ENCODE measurements at places on chromosomes 3 and 15.

DNA sequence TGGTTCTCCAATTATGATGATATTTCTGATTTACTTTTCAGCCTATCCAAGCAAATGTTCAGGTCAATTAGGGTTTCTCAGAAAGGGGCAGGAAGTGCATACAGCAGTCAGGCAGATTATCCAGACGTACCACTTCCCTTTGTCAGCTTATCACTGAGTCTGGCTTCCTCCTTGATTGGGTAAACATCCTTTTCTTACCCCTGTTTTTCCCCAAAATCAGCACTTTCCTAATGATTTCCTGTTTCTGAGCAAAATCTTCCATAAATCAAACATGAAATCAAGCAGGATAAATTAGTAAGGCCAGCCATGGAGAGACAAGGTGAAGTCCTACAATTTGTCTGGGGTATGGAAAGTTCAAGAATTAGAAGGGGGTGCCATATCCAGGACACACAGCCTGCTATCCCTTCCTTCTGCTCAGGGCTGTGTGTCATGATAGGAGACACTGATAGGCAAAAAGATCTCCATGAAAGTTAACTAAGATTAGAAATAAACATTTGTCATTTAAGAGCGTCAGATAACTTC lies 29.0 kb downstream of the ADIPOQ start:
- no peak for DNase-seq

DNA sequence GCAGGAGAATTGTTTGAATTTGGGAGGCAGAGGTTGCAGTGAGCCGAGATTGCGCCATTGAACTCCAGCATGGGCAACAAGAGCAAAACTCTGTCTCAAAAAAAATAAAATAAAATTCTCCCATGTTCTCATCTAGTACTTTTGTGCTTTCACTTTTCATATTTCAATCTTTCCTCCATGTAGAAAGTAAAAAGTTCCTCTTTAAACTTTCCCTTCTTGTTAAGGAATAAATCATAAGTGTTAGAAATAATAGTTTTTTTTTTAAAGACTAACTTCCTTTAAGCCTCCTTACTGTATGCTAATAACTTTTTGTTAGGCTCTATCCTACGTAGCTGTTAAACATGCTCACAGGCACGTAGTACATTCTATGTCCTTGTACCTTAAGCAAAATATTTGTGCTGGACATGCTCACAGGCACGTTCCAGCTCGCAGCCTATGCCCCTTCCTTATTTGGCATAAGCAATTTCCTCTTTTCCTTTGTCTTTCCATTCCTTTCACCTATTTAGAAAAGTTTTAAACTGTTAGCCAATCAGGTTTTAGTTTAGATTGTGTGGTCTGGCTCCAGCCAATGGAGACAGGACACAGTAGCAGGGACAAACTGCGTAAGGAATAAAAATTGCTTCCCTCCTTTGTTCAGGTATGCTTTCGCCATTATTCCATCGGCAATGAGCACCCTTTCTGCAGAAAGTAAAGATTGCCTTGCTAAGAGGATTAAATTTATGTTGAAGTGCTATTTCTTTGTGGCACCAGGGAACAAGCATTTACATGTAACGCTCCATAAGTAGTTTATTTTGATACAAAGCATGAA lies 38.9 kb upstream of the PIK3CB start:
- DNase-seq = no peak

DNA sequence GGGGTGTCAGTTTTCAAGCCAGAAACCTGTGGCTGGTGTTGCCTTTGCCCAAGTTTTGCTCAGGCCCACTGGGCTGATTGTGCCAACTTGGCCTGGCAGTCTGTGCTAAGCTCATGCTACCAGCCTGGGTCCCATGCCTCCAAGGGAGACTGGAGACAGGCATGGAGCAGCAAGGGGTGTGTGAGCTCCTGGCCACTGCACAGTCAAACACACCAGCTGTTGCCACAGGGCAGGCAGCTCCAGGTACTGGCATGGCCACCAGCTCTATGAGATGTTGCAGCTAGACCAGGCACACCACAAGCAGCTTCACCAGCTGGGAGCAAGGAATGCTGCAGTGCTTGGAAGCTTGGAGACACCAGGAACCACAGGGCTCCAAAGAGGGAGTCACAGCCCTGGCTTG lies 638.8 kb downstream of the PLOD2 start:
- no peak for DNase-seq

DNA sequence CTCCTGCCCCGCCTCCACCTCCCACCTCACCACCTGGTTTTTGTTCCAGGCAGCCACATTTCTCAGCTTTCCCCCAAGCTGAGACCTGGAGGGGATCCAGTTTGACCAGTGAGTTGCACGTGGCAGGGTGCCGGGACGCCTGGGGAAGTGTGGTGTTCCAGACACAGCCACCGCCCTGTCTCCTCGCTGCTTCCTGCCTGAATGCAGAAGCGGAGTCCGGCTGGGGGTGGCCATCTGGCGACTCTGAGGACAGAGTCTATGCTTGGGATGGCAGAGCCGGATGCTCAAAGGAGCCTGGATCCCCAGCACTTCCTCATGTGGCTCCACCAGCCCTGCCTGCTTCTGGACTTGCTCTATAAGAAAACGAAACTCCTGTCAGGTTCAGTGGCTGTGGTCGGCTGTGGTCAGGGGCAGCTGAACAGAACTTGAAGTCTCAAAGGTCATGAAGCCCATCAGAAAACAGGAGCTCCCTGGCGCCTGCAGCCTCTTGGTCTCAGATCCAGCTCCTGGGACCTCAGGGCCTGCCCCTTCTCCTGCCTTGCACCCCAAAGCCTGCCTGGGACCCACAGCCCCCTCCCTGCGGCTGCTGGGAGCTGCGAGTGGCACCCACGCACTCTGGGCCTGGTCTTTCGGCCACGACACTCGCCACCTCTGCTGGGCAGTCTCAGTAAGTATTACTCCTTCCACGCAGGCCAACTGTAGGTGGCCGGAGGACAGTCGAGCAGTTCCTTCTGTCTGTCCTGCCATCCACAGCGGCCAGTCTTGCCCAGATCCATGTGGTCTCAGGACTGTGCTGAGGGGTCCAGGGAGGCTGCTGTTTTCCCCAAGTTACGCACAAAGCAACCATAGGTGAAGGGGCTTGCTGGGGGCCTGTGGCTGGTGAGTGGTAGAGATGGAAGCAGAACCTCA lies 112.8 kb upstream of the MEF2A start:
- no peak for DNase-seq
